ENCODE measurements at places on chromosomes 12 and 14.
A peak's percentile ranks its signal among the peaks of the same experiment; 100 is the strongest.

DNA sequence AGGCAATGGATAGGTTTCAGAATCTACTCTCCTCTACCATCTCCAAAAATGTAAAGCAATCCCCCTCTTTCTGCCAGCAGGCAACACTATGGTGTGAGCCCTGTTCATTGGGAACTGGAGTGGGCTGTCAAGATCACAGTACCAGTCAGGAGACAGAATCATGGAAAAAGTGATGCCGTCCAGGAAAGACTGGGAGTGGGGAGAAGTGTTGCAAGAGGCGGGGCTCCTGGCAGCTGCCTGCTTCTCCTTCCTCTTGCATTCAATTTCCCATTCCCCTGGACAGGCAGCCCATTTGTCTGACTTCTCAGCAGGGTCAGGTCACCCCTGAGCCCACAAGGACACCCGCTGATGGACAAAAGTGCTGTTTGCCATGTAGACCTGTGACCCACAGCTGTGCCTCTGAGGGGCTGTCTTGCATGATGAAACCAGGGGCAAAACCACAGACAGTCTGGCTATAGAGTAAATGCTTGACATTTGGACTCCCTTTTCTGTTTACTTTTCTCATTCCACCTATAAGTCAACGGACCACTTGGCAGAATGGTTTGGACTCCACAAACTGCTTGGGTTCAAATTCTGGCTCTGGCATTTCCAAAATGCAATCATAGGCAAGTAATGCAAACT is 30.1 kb upstream of the RPH3A start:
- no peak for DNase-seq

DNA sequence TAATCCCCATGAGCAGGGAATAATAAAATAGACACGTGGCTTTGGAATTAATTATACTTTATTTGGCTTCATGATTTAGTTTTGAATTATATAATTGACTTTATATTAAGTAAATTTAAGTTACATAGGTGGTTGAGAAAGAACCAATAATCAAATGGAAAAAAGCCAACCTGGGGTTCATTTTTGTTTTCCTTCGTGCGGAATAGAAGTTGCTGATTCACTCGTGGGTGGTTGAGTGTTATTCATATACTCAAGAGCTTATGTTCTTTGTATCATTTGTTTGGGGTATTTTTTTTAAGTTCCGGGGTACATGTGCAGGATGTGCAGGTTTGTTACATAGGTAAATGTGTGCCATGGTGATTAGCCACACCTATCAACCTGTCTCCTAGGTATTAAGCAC is 58.0 kb downstream of the ZNF664 start:
- no peak for DNase-seq

DNA sequence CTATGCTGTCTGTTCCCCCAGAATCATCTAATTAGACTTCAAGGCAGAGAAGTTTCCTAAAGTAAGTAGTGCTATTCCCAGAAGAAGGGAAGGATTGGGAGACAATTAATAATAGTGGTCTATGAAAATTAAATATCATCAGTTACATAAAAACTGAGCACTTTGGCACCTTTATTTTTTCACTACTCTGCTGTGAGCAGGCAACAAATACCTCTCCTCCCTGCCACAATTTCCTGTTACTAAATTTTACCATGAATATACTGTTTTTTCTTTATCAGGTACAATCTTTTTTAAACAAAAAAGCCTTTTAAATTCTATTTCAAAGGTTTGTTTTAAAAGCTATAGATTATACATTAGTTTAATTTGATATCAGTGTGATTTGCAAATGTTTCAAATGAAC is 29.4 kb upstream of the KRAS start:
- no peak for DNase-seq

DNA sequence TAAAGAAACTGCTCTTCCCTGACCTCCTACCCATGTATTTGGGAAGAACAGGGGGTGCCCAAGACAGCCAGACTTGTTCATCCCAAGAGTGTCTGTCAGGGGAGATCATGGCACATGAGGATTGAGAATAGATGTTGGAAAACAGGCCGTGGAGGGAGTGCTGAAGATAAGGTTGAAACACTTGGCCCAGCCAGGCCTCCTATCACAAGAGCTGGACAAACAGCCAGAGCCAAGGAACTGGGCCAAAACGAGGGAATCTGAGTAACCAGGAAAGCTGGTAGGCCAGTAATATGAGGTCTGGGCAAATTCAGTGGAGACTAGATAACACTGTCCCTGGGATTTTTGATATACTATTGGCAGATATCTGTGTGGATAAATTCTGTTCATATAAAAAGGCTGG is 161.7 kb downstream of the TMX1 start:
- no peak for DNase-seq

DNA sequence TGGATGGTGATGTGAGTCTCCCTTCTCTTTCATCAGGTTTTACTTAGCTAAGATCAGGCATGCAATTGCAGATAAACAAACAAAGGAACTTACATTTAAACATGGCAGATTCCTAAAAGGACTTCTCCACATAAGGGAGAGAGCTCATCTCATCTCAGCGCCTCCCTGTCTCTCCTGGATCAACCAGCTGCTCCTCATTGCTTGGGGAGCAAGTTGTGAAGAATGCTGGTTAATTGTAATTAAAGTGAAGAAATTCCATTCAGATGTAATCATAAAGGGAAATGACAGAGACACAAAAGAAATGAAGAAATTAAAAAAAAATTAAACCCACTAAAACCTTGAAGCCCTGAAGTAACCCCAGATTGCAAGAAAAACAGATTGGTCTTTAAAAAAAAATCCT is 104.4 kb upstream of the DIO2 start:
- DNase-seq: no peak

DNA sequence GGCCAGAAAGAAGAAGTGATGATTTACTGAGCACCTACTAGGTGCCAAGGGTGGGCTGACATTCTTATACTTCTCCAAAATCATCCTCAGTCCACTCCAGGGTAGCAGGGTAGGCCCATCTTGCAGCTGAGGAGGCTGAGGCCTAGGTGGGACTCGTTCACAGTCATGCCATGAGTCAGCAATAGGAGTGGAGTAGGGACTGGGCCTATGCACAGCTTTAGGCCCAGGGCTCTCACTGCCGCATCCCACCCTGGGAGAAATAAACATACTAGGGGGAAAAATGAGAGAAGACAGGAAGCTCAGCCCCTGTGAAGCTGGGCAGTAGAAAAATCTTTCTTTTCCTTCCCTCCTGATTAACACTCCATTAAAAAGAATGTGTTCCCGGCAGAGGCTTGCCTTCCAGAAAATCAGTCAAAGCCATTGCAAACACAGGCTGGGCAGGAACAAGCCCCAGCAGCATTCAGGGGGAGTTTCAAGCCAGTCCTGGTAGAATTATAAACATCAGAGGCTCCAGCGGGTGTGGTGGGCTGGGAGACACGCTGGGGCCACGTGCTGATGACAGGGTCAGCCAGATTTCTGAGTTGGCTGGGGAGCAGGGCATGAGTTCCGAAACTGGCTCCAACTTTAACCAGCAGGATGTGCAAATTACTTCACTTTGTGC is 1.8 kb downstream of the HSPB8 start:
- DNase-seq: no peak

- no peak for DNase-seq
Observed at GRCh38 chr14:36723530-36723929, 61.9 kb downstream of the PAX9 start.

GRCh38 chr14:22220427-22220826 is 368.6 kb downstream of the DAD1 start:
- DNase-seq: no peak

GRCh38 chr14:28375295-28375694 is 391.3 kb upstream of the FOXG1 start:
- no peak for DNase-seq

GRCh38 chr12:98743362-98743953 is 98.4 kb downstream of the APAF1 start:
- DNase-seq: peak; percentile 7

- no peak for DNase-seq
Observed at GRCh38 chr12:470133-470532, 10.4 kb downstream of the B4GALNT3 start.

DNA sequence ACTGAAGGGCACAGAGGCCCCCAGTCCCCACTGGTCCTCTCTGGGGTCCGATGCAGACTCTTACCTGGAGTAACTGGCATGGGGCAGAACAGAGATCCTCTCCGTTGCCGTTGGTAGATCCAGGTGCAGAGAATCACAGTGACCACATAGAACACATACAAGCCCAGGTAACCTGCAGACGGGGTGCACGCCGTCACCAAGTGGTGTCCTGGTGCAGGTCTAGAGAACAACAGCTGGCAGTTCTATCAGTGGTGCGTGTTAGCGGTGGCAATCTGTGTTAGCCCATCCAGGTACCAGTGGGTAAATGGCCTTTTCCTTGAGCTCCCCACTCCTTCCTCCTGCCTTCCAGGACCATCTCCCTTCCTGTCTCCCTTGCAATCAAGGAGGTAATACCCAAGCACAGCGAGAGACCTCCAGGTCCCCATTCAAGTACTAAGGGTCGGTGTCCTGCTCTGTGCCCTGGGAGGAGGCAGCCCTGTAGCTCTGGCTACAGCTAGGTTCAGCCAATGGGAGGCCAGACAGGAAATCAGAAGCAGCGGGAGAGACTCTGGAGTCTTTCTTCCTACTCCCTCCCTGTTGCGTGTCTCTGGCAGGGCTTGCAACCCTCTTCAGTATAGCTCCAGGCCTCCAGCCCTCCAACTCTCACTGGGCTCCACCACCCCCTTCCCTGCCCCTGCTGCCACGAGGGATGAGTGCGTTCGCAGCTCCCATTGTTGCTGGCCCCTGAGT is 15.8 kb downstream of the SLC8B1 start:
- DNase-seq: no peak

DNA sequence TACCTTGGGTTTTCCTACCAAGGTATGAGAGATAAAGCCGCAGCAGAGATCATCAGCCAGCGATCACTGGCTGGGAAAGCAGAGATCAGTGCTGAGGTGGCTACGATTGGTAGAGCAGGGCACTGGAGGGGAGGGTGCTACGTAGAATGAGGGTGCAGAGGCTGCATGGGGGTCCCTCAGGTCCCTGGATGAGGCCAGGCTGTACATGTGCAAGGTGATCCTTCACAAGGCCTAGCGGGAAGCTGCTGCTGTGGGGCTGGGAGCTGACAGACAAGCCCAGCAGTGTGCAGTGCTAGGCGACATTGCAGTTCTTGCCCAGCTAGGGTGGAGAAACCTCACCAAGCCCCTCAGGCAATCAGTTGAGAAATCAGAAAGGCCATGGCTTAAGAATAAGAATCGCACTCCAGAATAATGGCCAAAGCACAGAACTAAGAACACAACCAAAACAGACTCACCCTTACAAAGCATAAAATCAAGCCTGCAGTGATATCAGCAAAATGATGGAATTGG is 37.2 kb upstream of the GPR132 start:
- no peak for DNase-seq

- DNase-seq: no peak
Observed at GRCh38 chr12:48454667-48455066, 17.7 kb upstream of the ANP32D start.

GRCh38 chr12:111767362-111768158 is 827 bp downstream of the ALDH2 start:
- no peak for DNase-seq

- DNase-seq: no peak
Observed at GRCh38 chr12:47722941-47723631, 2.2 kb downstream of the ENDOU start.

GRCh38 chr12:68602720-68603119 is 8.0 kb upstream of the RAP1B start:
- DNase-seq: no peak

- DNase-seq: no peak
Observed at GRCh38 chr12:57461917-57462250, 2.3 kb downstream of the GLI1 start.

DNA sequence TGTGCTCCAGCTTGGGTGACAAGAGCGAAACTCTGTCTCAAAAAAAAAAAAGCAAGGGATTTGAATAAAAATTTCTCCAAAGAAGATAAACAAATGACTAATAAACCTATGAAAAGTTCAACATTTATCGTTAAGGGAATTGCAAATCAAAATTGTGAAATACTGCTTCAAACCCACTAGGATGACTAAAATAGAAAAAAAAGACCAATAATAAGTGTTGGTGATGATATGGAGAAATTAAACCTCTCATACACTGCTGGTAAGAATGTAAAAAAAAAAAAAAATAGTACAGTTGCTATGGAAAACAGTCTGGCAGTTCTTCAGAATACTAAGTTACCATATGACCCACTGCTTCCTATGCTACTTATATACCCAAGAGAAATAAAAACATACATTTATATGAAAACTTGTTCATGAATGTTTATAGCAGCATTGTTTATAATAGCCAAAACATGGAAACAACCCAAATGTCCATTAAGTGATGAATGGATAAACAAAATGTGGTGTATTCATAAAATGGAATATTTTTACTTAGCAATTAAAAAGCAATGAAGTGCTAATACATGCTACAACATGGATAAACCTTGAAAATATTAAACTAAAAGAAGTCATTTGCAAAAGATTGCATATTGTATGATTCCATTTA is 39.4 kb upstream of the TMPRSS12 start:
- DNase-seq: no peak

All from stimulated activated naive CD4-positive, alpha-beta T cell treated with Interleukin-2 at 50 U/mL for 16 hours (primary cell).